CD4-positive, alpha-beta T cell treated with Interleukin-12 subunit alpha and Interleukin-12 subunit beta, for 1 hour (primary cell): ENCODE measurements at places on chromosomes 7 and 10.

DNA sequence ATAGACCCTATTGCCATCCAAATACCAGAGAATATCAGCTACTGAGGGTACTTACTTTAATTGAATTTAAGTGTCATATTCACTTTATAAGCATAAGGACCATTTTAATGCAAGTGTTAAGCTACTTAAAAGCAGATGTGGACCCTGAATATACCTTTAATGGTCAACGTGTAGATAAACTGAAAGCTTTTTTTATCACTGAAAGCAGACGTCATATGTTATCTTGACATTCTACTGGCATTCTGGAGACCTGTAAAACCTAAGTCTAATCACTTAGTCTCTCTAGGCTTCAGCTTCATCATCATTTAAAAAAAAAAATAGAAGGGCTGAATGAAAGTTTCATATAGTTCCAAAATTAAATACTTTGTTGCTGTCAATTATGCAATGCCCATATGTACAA, 116.5 kb downstream of the ELAPOR2 start:
- DNase-seq: no peak

DNA sequence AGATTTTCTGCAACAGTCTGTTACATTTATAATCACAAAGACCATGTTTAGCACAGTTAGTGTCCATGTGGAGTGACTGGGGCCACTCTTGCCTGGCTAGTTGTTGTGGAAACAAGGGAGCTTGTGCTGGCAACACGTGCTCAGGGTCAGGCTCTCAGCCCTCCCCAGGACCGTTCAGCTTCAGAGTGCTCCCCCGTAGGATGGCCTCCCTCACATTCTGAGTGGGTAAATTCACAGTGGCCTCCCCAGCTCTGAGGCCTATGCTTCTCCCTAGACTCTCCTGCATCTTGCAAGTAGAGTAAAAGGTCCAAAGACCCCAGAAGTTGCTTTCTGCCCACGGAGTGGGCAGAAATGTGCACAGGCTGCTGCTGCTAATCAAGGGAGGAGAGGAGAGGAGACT, 122.3 kb downstream of the ADCY1 start:
- DNase-seq: no peak

DNA sequence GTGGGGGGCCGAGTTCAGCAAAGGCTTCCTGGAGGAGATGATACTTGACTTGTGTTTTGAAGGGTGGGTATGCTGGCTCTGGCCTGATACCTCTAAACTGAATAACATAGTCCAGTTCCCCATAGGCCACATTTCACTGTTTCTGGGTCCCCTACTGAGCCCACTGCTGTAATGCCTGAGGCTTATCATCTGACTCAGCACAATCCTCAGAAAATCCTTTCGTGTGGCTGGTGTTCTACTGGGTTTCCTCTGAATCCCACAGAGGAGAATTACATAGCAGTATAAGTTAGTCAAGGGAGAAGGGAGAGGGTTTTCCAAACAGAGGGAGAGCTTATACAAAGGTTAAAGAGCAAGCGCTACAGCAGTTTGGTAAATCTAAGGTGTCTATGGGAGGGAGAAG, 2.8 kb upstream of the R3HCC1L start:
- DNase-seq: no peak

DNA sequence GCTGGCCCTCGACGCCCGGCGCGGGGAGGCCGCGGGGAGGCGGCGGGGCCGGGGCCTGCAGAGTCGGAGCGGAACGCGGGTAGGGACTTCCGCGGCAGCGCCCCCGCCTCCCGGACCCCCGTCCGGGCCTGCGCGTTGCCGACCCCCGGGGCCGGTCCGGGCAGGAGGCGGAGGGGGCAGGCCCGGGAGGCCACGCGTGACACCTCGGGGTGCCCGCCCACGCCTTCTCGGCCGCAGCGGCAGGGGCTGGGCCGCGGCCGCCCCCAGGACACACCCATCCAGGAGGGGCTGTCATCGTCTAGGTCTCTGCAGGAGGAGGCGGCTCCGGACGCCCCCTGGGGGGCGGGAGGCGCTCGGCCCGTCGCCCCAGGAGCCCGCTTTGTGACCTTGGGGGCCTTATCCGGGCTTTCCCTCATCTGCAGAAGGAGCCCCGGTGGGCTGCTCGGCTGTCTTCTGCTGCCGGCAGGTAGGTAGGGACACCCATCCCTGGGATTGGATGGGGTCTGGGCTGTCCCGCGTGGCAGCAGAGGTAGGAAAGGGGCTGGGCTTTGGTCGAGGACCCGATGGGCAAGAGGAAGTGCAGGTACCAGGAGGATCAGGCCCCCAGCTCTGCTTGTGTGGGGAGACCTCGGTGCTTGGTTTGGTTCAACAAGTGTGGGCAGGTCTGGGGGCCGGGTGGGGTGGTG, 569 bp downstream of the ZNF316 start:
- DNase-seq: peak; percentile 71

GRCh38 chr7:14047709-14048399, 58.4 kb upstream of the ETV1 start:
- no peak for DNase-seq

GRCh38 chr10:127300868-127301321, 104.5 kb upstream of the INSYN2A start:
- DNase-seq: no peak

DNA sequence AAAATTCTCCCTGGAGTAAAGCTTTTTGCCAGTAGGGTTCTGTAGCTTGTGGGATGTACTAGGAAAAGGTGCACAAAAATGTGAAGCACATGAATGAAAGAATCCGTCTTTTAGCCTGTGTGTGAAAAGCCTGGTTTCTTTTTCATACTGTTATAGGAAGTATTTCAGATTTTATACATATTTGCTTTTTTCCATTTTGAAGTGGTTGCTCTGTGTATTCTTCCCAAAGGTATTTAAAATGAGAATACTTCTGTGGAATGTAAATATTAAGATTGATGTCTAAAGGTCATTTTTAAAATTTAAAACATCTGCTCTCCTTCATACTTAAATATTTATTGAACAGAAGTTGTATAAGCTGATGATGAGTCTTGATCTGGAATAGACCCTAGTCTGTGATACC, 96.8 kb downstream of the CDK14 start:
- DNase-seq: no peak

DNA sequence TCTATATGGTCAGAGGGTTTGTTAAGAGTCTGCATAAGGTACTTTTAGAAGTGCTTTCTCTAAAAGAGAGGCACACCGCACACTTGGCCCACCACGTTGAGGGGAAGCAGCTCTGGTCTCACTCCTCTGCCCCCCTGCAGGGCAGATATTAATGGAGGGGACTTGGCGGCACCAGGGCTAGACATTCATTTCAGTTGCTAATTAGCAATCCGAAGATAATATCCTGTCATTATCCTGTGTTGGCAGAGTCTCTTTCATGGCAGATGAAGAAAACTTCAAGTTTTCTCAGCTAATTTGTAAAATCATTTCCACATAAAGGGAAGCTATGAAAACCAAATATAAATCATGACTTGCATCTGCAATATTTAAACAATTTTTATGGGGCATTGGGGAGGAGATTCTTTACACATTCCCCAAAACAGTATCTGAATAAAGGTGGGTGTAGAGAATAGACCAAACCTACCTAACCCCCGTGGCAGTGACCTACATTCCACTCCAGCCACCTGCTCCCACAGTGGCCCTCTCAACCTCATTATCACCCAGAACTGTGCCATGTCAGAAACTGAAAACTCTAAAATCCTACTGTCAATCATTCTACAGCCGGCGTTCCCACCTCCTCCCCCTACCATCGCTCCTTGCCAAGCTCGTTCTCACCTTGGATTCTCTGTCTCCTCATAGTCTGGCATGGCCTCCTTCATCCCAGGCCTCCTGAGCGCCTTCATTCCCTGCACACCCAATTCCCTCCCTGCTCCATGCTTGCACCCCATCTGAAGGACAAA, 54.1 kb upstream of the STK17A start:
- no peak for DNase-seq
